Activated gamma-delta T cell treated with Interleukin-2 at 50 U/mL for 16 hours (primary cell): ENCODE measurements at places on chromosomes 3 and 15.

DNA sequence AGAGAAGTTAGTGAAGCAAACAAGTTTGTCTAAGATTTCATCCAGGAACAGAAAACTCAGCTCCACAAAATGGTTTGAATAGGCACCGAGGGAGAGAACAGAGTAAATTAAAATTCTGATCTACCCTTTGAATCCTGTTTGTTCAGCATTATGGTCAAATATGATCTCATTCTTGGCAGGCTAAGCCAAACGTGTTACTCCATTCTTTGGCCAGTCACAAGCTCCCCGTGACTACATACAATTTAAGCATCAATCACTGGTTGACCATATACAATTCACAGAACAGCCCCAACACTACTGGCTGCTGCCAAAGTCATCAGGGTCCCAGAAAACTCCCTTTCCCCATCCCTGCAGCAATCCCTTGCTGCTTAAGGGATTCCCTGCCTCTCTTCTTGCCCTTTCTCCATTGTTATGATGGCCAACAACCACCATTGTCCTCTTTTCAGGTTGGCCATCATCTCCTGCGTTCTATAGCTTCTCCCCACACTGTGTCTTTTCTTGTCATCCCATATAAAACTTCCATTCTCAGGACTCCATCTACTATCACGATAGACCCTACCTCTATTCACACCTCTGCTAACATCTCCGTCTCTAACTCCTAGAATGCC lies 46.3 kb downstream of the GOLIM4 start:
- no peak for DNase-seq

DNA sequence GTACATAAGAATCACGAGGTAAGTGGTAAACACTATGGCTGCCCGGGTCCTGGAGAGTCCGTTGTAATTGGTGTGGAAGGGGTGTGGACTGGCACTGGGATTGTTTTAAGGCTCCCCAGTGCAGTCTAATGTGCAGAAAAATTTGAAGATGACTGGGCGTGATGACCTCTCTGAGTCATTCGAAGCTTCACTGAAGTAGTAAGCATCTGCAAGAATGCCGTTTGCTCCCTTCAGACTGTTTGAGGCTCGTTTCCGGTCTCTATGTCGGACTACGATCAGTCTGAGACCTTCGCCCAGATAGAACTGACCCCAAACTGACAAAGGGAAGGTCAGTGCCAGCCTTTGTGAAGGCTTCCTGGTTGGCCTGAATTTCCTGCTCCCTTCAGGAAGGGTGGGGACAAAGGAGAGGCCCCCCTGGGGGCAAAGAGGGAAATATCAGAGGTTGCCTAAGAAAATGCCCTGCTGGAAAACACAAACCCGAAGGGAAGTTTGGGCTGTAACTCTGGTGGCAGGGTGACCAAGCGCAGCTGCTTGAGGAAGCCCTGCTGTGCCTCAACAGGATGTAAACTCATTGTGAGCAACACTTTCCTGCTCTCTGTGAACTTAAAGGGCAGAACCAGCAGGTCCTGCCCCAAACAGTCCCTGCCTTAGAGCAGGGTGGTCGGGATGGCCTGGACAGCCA lies 34.6 kb downstream of the BTD start:
- no peak for DNase-seq

DNA sequence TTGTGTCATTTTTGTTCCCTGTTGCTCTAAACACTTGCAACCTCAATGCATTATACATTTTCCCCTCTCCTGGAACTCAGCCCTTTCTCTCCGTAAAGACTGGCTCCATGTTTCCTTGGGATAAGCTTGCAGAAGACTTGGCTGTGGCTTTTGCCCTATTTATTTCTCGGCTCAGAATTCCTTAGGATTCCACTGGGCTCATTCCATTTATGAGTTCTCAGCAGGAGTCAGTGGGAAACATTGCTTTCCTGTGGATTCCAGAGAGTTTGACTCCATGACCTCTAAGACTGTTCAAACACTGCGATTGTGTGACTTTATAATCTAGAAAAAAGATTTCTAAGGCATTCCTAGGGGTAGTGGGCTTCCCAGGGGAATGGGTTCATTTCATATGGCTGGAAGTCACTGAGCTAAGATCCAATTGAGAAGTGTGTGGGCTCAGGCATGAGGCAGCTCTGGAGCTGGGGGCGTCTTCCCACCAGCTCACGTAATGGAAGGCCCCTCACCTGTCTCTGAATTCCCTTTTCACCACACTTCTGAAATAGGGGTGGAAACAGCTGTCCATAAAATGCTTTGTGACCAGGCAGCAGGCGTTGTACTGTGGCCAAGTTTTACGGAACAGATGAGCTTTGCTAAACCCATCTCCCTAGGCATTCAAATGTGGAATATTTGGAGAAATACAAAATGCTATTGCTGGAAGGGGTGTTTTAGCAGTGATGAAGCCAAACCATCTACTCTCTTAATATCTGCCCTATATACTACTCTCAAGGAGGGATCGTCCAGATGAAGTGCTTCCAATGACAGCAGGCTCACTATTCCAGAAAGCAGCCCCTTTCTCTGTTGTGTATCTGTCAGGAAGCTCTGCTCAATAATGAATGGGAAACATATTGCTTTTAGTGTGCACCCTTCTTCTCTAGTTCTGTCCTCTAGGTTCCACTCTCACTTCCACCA lies 91.8 kb upstream of the BCL6 start:
- no peak for DNase-seq

DNA sequence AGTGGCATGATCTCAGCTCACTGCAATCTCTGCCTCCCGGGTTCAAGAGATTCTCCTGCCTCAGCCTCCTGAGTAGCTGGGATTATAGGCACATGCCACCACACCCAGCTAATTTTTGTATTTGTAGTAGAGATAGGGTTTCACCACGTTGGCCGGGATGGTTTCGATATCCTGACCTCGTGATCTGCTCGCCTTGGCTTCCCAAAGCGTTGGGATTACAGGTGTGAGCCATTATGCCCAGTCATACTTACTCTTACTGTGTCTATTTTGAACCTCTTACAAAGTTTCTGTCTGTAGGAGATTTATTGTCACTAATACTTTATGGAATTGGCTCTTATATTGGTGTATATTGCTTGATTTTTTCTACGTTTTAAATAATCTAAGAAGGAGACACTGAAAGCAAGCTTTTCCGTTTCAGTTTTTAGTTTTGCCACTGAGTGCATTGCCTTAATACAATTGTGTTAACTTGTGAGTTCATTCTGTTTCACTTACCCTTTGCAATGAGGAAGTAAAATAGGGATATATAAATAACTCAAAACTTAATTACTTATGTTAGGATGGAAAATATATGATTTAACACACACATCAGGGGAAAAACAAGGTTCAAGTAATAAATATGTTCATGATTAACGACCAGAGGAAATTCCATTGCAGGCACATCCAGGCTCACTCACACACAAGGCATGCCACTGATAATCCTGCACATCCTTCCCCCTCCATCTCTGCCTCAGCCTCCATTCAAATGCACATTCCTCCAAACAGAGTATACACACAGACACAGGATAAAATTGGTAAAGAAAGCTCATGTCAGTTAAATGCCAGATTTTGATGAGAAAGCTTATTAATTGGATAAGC lies 279.3 kb upstream of the RASGRP1 start:
- DNase-seq, result no peak

- DNase-seq, result no peak
Measured at GRCh38 chr3:141646760-141647561, 91.1 kb upstream of the RNF7 start.

GRCh38 chr15:28936081-28936480 lies 50.3 kb downstream of the APBA2 start:
- DNase-seq, result no peak

DNA sequence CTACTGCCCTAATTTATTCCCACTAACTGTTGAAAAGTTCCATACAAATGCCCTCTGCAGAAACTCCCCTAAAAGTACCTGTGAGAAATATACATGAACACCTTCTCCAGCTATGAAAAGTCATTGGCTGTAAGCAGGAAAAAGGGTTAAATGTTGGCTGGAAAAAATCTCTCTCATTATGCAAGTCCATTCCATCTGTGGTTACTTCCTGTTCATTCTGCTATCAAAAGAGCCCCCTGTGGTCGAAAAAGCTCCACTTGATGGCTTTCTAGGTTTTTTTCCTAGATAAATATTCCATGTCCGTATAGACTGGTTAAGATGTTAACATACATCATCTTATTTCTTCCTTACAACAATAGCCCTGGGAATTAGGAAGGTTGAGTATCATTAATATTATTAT lies 56.2 kb upstream of the AKAP13 start:
- no peak for DNase-seq

- no peak for DNase-seq
Measured at GRCh38 chr15:98805434-98806274, 157.3 kb downstream of the IGF1R start.

DNA sequence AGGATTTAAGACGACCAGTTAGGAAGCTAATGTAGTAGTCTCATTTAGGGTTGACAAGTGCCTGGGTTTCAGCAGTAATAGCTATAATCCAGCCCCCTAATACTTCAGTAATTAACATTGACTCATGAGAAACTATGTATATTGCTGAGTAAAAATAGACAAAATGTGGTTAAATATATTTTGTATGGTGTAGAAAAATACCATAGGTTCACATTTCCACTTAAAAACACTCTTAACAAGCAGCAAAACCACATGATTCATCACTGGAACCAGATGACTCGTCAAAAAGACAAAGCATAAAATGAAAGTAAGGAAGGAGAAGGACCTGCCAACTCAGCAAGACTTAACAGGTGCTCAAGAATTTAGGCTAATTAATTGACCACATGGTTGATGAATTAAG lies 288.9 kb downstream of the EFHB start:
- DNase-seq, result no peak

GRCh38 chr15:99438691-99439523 lies 126.9 kb upstream of the MEF2A start:
- DNase-seq, result peak; percentile 8

DNA sequence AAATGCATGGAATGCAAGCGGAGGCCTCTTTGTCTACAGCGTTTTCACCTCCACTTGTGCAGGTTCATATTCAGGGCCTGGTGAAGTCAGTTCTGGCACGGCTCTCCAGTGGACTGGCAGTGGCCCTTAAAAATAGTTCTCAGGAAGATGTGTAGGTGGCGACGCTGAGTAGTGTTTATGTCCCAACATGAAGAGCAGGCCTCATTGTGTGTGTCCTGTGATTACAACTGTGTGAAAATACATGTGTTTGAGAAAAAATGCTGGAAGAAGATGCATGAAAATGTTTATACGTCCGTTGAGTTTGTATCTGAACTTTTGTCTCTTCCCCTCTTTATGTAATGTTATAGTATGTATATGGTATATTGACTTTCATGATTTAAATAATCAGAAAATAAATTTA lies 7.2 kb downstream of the LIPC start:
- no peak for DNase-seq

DNA sequence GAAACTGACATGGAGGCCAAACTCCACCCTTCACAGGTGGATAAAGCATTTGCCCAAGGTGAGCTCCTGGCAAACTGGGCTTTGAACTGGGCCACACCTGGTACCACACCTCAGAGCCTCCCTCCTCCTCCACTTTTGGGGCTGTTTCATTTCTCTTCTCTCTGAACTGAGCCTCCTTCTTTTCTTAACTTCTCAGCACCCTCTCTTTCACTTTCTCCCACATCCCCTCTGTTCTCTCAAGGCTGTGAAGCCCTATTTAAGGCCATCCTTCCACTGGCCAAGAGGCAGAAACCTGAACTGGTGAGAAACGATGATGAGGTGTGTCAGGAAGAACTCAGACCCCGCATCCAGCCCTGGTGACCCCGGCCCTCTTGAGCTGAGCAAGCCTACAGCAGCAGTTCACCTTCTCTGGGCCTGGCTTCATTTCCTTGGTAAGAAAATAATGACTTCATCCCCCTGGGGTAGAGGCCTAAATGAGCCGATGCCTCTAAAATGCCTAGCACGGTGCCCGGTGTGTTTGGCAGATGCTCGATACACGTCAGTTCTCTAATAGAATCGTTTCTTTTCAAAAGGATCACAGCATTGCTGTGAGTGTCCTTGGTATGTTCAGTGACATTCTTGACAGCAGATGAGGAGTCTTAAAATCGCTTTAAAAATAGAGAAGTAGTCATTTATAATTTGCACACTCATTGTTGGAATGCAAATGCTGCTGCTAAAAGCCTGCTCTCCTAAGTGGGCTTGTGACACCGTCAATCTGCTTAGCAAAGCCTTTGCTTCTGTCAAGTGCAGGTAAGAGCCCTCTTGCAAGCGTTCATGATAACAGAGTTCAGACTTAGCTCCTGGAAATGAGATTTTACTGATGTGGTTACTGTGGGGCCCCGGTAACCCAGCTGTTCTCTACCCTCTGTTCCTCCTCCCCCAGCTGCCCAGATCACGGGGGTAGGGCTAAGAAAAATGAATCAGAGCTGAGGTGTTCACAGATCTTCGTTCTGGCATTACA lies 97.7 kb upstream of the ATP2B2 start:
- peak; percentile 67 for DNase-seq

DNA sequence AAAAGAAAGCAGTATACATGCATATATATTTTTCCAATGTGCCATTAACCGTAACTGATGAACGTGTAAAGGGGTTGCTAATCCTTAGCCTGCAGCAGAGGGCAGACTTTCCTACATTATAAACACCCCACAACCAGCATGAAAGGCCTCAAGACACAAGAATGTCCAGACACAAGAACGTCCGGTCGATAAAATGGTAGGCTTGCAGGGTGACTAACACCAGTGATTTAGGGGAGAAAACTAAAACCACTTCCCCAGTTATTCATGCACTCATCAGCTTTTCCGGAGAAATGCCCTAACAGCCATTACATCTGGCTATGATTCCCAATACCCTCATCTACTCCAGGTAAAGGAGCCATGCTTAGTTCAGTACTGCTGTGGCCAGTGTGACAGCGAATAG lies 57.4 kb downstream of the LRTM1 start:
- no peak for DNase-seq

DNA sequence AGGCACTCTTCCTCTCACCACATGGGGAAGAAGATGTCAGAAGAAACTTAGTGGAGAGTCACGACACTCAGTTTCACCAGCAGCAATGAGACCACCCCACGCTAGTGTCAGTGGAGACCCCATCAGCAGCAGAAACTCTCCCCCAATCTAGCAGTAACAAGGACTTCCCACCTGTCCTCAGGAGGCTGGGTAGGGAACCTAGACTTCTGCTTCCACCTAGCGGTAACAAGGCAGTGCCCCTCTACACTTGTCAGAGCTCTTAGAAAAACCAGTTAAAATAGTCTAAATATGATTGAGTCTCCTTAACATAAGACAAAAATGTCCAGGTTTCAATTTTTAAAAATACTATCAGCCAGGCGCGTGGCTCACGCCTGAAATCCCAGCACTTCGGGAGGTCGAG lies 57.3 kb downstream of the TRAT1 start:
- no peak for DNase-seq

- peak; percentile 96 for DNase-seq
Measured at GRCh38 chr15:78437762-78438618, at the start of gene IREB2. Gene IREB2, plus strand, starts transcription at chr15:78438216. Its CDS starts 122 bp downstream, at chr15:78438338.

GRCh38 chr3:72114773-72115172 lies 329.8 kb upstream of the PROK2 start:
- DNase-seq, result no peak

- no peak for DNase-seq
Measured at GRCh38 chr3:196689941-196690660, 21.9 kb downstream of the CEP19 start.

GRCh38 chr3:8824238-8824637 lies 54.8 kb upstream of the OXTR start:
- DNase-seq, result no peak
